ENCODE measurements at places on chromosomes 3 and 15.

DNA sequence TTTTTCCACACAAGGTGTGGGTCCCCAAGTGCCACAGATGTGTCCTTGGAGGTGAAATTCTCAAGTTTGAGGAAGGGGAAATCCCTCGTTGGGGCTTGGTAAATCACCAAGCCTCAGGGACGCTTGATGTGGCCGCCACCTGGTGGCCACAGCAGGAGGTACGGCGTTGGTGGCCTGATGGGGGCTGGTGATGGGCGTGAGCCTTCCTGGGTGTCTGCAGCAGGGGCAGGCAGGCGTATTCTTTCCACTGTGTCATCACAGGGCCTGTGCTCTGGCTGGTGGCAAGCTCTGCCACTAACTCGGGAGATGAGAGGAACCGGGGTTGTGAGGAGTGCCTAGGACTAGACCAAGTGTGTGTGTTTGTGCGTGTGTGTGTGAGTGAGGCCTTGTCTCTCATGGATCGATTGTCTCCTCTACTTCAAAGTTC, 4.2 kb downstream of the ACOX2 start:
- peak; percentile 75 for DNase-seq

GRCh38 chr3:25695731-25696420, 31.2 kb upstream of the TOP2B start:
- no peak for DNase-seq

- peak; percentile 4 for DNase-seq
Observed at GRCh38 chr3:16467393-16467792, 46.1 kb downstream of the RFTN1 start.

GRCh38 chr15:57165992-57166391, 210.3 kb upstream of the CGNL1 start:
- DNase-seq, result peak; percentile 18

GRCh38 chr3:30952786-30953185, 58.3 kb upstream of the GADL1 start:
- peak; percentile 16 for DNase-seq

DNA sequence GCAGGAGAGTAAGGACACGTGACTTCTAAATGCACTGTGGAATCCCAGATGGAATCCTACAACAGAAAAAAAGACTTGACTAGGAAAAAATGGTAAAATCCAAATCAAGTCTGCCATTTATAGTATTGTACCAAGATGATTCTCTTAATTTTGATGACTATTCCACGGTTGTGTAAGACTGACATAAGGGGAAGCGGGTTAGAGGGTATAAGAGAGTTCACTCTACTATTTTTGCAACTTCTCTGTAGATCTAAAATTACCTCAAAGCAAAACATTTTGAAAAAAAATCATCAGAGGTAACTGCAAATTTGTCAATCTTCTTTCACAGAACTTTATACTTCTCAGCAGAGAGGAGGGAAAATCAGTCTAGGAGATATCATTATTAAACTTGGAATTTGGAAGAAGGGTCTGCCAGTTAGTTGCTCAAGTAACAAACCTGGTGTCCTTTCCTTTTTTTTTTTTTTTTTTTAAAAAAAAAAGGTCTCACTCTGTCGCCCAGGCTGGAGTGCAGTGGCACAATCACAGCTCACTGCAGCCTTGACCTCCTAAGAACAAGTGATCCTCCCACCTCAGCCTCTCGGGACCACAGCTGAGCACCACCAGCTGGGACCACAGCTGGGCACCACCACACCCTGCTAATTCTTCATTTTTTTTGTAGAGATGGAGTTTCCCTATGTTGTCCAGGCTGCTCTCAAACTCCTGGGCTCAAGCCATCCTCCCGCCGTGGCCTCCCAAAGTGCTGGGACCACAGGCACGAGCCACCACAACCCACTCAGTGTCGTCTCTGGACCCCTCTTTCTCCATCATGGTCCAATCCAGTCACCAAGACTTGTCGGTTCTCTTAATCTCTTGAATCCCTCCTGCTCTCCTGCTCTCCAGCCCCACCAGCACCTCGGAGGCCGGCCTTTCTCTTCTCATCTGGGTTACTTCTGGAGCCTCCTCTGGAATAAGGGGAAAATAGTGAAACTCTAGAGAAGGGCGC, 14.9 kb upstream of the HES1 start:
- DNase-seq, result no peak

DNA sequence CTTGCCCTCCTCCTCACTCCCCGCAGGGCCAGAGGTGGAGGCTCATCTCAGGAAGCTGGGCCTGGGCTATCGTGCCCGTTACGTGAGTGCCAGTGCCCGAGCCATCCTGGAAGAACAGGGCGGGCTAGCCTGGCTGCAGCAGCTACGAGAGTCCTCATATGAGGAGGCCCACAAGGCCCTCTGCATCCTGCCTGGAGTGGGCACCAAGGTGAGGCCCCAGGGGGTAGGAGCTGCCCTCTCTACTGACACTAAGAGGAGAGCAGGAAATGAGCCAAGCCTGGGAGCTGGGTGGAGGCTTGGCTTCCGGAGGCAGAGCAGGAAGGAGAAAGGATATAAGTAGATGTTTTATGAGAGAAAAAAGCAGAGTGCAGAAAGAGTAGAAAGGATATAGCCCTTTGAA, 4.9 kb downstream of the OGG1 start:
- DNase-seq, result no peak

DNA sequence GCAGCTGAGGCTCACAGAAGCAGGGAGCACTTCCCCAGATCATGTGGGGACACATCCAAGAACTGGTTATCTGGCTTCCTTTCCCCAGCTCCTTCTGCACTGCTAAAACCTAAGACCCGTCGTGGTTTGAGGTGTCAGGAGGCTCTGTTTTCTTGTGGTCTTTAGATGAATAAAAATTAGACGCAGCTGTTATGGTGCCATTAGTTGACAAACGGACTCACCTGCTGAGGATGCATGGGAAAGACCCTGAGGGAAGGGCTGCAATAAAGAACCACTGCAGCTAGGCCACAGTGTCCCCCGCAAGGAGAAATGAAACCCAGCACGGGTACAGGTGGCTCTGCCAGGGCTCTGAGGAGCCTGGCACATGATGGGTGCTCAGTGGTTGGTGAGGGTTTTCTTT, 99.4 kb downstream of the IQSEC1 start:
- no peak for DNase-seq

DNA sequence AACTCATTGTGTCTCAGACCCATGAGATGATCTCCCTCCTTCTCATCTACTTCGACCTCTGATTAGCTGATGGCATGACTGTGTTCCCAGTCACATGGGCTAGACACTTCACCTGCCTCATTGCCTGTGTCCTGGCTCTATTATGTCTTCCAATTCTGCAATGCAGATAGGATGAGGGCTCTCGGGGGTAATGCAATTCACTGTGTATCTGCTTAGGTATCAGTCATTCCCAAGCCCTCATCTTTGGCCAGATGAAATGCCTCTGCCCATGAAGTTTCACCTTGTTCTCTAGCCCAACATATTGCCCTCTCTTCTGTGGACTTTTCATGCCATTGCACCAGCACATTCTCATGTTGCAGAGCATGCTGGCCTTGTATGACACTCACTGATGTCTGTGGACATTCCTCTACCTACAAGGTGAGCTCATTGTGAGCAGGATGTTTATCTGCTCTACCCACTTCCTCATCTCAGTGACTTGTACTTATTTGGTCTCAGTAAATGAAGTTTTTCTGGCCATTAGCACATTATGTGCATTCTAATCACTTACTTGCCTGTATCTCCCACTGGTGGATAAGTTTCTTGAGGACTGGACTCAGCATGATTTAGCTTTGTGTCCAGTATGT, 32.3 kb downstream of the MOBP start:
- DNase-seq, result peak; percentile 95

- DNase-seq, result no peak
Observed at GRCh38 chr3:73530022-73530396, 94.7 kb downstream of the PDZRN3 start.

GRCh38 chr3:115347737-115348136, 200.6 kb upstream of the ZBTB20 start:
- DNase-seq, result no peak

DNA sequence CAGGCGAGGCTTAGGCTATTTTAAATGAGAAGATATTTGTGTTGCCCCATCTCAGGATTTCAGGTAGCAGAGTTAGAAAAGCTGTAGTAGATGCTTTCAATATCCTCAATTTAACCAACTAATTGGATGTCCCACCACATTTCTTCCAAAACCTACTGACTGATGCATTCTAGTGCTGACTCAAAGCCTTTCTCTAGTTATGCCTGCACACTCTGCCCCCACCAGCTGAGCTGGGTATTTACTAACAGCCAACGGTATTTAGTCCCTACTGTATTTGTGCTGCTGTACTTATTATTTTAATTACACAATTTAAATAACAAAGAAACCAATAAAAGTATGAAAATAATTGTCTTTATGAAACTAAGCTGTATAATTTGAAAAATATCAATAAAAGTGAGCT, 139.5 kb downstream of the OSBPL10 start:
- no peak for DNase-seq

- no peak for DNase-seq
Observed at GRCh38 chr3:192449036-192449435, 278.3 kb downstream of the FGF12 start.

DNA sequence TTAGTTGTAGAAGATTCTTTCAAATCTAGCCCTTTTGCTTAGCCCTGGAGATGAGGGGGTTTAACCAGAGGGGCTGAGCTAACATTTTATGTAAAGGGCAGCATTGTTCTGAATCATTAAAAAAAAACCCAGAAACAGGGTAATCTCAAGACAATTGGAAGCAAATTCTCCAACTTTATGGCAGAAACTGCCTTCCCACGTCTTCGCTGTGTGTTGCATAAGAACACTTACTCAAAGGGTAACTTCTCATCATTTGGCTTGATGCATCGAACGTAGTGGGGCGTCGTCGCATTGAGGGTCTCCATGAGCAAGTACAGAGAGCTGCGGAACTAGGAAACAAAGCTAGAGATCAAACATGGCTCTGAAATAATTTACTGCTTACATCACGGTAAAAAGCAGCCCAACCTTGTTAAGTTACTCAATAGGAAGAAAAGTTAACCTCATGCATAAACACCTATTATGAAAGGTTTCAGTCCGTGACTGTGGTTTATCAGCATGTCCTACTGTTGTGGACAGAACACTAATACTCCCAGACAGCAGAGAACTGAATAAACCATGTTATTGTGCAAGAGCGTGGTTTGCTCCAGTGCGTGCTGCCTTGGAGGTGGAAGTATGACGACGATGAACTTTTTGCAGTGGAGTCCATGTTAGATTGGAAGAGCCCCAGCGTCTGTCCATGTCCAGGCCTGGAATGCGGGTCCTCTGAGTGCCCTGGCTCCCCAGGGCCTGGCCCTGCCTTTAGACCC, 48.7 kb downstream of the MYO5C start:
- DNase-seq, result peak; percentile 69

GRCh38 chr3:12541625-12542024, 3.7 kb downstream of the MKRN2OS start:
- peak; percentile 40 for DNase-seq

DNA sequence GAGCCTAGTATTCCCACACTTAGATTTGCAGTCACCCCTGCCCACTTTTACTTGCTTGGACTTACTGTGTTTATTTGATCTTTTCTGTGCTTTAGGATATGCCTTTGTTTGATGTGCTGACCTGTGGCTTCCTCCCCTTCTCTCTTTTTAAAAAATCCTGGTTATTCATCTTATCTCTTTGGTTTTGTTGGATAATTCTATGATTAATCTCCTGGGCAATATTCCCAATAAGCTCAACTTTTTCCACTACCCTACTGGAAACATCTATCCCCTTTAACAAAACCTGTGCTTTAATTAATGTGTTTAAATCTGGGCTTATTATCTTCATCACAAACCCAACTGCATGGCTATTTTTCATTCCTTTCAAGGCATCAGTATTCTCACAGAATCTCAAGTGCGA, 476.0 kb upstream of the TGFBR2 start:
- DNase-seq, result no peak

GRCh38 chr3:130048726-130049125, 32.9 kb upstream of the ALG1L2 start:
- no peak for DNase-seq

GRCh38 chr3:108527109-108527508, 16.7 kb upstream of the MYH15 start:
- no peak for DNase-seq

- DNase-seq, result no peak
Observed at GRCh38 chr3:152039887-152040286, 166.4 kb downstream of the SUCNR1 start.

GRCh38 chr3:31230425-31231223, 302.1 kb upstream of the STT3B start:
- no peak for DNase-seq

DNA sequence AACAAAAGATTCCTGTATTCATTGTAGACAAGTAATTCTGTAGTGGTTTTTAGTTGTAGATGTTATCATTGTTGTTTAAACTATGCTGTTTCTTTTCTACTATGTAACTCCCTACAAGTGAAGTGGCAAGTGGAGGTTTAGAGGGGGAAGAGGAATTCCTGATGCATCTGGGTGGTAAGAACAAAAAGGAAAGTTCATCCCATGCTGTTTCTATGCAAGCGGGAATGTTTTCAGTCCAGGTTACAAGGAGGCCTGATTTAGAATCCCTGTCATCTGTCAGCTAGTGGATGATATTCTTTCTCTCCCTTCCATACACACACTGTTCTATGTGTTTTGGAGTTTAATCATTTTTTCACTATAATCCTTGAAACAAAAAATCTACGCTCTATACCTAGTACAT, 67.4 kb downstream of the IMPG2 start:
- DNase-seq, result no peak

- DNase-seq, result peak; percentile 10
Observed at GRCh38 chr3:74531491-74531890, 83.0 kb downstream of the CNTN3 start.

- no peak for DNase-seq
Observed at GRCh38 chr15:68654786-68655560, 76.2 kb downstream of the CORO2B start.

DNA sequence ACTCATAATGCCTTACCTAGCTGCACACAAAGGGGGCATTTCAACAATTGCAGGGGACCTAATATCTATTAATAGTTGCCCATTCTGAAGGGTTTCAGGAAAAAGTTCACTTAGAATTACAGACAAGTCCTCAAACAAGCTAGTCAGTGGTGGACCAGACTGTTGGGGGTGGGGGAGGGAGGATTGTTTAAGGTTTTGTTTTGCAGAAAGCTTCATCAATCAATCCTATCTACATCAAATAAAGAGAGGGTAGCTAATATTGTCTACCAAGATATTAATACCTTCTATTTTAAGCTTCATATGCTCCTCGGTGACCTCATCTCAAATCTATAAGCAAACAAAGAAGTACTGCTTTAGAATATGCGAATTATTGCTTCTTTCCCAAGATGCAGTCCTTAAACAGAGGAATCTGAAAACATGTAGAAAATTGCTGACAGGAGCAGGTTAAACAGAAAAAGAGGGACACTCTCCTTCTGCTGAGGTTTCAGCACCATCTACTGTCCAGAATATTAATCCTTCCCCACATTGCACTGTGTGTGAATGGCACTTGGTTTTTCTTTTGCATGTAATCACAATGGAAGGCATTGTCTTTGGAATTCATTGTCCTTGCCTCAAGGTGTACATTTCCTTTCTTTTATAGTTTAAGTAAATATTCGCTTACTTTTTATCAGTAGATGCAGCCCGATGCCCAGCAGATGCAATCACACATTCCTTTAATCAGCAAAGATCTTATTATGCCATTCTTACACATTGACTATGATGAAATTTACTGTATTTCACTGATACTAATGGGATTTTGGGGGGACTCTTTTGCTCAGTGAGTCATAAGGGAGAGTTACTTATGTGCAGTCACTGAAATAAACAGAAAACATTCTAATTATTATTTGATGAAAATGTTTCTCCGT, 94.7 kb downstream of the IL5RA start:
- peak; percentile 56 for DNase-seq

GRCh38 chr3:110133971-110134370, 796.6 kb upstream of the DPPA4 start:
- DNase-seq, result no peak

GRCh38 chr3:36894914-36895313, 49.9 kb downstream of the TRANK1 start:
- no peak for DNase-seq
